Articular chondrocyte of knee joint (primary cell): ENCODE measurements at places on chromosomes 3 and 15. TPM values are rescaled to one million over a fixed set of nuclear protein-coding genes. Genes with fewer than 3 reads are reported as not detected.

The UACA gene
- 112 and 121 TPM in 2 replicates for total RNA-seq

The SYNM gene
- total RNA-seq, result 24.5 and 31.5 TPM in 2 replicates

The ECE2 gene
- not detected in 2 replicates for total RNA-seq

The ALDH1A2 gene
- total RNA-seq, result 13.7 and 21.8 TPM in 2 replicates

The C3orf49 gene
- not detected in 2 replicates for total RNA-seq

The CLPX gene
- total RNA-seq, result 59.7 and 62.5 TPM in 2 replicates

The GPR62 gene
- total RNA-seq, result 0.11 and 0.13 TPM in 2 replicates

The GOLGA6D gene
- not detected in 2 replicates for total RNA-seq

The FEZF2 gene
- total RNA-seq, result not detected in 2 replicates

The HAUS2 gene
- 33.3 and 37.2 TPM in 2 replicates for total RNA-seq

The STRC gene
- total RNA-seq, result 0.26 and 0.32 TPM in 2 replicates

The IQCH gene
- total RNA-seq, result 4.2 and 7.3 TPM in 2 replicates

The FOXB1 gene
- not detected in 2 replicates for total RNA-seq

The CX3CR1 gene
- total RNA-seq, result under 0.01 TPM in 1 of 2 replicates, not detected in the other
